ENCODE measurements at places on chromosomes 5 and 9.

DNA sequence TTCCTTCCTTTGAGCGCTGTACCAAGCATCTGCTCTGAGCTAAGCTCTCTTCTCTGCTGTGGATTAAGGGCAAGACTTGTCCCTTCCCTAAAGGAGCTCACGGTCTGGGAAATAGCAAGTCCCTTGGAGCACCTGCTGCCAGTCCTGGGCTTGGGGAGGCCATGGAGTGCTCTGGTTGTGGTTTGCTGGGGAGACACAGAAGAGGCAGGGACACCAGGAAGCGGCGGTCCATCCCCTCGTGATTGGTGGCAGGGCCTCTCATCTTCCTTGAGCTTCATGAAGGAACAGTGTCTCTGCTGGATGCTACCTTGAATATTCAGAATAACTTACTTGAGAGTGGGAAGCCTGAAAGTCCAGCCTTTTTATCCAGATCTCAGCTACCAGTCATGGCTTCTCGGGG is 35.3 kb downstream of the COL5A1 start:
- no peak for DNase-seq

DNA sequence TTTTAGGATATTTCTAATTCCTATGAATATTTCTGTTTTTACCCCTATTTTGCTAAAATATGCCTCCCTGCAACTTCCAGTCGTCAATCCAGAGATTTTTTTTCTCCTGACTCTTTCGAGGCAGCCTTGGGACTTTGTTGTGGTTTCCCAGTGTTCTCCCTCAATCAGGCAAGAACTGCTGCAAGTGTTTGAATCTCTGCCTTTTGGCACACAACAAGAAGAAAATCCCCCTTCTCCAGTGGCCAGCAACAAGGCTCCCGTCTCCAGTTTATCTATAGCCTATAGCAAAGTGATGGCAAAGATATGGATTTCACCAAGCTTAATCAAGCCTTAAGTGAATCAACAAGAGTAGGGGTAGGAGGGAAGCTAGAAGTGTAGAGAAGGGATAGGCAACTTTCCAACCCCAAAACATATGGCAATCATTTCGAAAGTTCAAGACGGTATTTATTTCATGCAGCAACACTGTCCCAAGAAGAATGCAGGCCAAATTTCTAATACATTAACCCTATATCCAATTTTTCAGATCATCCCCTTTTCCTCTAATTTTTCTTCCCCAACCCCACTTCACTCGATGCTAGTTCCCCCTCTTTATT is 37.7 kb upstream of the PAPPA start:
- DNase-seq = no peak

- DNase-seq = no peak
Observed at GRCh38 chr5:36571401-36572042, 34.9 kb upstream of the SLC1A3 start.

- no peak for DNase-seq
Observed at GRCh38 chr9:134198791-134199190, 34.4 kb upstream of the RNU6ATAC start.

DNA sequence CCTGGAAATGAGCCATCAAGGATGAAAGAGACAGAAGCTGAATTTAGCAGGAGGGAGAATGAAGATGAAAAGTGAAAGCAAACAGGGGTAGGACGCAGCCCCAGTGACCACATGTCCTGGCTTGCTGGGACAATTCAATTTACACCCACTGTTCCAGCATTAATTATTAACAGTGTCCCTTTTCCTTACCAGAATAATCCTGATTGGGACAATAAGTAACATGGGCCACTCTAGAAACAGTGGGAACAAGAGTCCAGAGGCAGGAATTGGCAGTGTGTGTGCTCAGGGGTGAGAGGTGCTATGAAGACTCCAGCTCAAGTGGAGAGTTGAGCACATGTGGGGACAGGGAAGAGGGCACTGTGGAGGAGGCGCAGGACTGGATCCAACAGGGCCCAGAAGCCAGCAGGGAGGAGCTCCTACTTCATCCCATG is 147.1 kb downstream of the C5orf15 start:
- DNase-seq = no peak

DNA sequence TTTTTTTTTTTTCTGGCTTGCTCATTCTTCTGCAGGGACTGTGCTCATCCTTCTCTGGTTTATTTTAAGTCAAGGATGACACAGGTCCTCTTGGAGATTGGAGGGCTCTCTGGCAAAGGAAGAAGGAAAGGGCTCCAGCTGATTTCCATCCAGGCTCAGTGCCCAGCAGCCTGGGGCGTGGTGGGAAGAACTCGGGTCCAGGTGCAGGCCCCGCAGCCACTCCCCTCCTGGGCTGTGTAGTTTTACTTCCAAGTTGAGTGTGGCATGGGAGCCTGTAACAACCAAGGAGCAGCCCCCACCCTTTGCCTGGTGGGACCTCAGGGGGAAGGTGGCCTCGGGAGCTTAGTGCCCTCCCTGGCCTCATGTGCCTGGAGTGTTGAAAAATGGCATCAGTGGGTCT is 58.9 kb downstream of the ANKRD33B start:
- no peak for DNase-seq

DNA sequence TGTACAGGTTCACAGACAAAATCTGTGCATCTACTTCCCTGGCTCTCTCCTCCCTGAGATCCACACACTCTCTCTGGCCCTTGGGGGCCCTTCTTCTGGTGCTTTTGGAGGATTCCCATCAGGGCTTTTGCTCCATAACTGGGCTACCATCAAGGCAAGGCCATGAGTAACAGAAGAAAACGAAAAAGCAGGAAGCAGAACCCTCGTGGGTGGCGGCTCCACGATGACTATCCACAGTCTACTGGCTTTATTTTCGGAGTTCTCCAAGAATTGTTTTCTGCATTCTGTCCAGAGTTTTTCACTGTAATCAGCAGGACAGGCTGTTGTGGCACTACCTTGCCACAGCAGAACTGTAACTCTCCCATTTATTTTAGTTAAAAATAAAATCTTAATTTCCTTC is 19.9 kb downstream of the PNPLA7 start:
- no peak for DNase-seq

GRCh38 chr9:34171753-34172535 is 6.9 kb upstream of the UBAP1 start:
- no peak for DNase-seq

GRCh38 chr5:75964008-75964407 is 119.2 kb upstream of the SV2C start:
- DNase-seq = no peak

GRCh38 chr5:107302441-107302840 is 368.3 kb downstream of the EFNA5 start:
- no peak for DNase-seq

DNA sequence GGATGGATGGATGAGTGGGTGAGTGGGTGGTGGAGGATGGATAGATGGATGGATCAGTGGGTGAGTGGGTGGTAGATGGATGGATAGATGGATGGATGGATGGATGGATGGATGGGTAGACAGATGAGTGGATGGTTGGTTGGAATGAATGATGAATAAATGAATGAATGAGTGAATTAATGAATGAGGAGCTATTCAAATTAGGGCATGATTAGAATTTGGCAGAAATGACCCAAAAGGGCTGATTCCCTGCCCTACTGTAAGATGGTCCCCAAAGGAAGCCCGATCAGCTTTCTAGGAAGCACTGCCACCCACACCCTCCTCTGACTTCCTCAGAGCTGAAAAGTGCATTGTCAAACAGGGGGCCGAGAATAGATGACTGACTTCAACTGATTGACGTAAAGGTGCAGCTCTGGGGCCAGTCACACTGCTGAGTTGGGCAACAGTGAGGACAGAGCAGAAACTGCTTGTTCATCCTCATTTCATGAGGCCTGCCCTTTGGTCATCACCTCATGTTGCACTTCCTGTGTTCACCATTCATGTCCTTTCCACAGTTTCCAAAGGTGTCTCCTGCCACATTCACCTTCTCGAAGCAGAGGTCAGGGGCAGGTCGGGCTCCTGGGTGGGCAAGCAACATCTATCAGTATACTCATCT is 34.3 kb downstream of the NIPAL4 start:
- DNase-seq = no peak

DNA sequence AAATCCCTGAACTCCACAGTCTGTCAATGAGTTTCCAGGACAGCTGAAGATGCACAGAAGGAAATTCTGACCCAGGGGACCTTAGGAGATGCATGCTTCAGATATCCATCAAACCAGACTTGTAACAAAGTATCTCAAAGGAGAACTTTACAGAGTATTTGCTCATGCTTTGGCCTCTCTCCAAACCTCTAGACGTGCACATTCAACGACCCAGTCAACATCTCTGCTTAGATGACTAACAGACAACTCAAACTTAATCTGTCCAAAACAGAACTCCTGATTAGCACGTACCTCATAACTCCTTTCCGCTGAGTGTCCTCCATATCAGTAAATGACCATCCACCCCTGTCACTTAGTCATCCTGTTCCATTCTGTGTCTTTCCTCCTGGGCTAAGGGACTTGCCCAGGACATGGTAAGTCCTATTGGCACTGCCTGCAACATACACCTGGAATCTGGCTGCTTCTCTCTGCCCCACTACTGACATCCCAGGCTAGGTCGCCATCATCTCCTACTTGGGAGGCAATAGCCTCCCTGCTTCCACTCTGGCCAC is 107.4 kb downstream of the LMNB1 start:
- DNase-seq = no peak

- DNase-seq = no peak
Observed at GRCh38 chr9:135299239-135299590, 180.4 kb upstream of the PPP1R26 start.

- no peak for DNase-seq
Observed at GRCh38 chr9:136345281-136346156, 18.0 kb downstream of the DNLZ start.

- no peak for DNase-seq
Observed at GRCh38 chr5:110973510-110973909, 98.0 kb upstream of the TSLP start.

DNA sequence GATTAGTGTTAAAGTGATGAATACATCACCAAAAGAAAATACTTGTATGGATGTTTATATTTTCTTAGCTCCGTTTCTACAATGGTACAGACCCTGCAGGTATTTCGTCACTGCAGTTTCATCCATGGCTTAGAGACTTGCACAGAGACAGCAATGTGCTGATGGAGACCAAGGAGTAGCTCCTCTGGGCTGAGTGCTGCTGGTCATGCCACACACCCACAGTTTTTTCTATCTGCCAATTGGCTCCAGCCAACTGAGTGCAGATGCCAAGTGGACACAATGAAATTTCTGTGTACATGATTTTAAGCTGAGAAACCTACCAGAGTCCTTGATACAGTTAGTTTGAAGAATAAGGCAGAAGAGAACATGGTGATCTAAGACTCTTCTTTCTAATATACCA is 145.9 kb upstream of the ADCY2 start:
- no peak for DNase-seq

DNA sequence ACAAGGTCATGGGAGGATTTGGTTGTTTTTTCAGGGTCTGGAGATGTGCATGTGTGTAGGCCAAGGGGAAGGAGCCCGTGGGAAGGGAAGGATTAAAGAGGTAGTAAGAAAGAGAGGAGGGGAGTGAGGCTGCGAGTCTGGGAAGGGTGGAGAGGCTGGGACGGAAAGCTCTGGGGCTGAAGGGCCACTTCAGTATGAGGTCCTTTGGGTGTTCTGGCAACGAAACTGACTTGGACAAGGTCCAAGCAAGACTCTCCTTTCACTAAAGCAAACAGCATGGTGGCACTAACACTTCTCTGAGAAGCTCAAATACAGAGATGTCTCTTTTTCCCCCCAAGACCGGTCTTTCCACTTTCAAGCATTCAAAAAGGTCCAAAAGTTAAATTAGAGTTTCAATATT is 394.5 kb downstream of the ARHGEF28 start:
- no peak for DNase-seq

- DNase-seq = no peak
Observed at GRCh38 chr5:9699681-9700080, 69.5 kb upstream of the TAS2R1 start.

DNA sequence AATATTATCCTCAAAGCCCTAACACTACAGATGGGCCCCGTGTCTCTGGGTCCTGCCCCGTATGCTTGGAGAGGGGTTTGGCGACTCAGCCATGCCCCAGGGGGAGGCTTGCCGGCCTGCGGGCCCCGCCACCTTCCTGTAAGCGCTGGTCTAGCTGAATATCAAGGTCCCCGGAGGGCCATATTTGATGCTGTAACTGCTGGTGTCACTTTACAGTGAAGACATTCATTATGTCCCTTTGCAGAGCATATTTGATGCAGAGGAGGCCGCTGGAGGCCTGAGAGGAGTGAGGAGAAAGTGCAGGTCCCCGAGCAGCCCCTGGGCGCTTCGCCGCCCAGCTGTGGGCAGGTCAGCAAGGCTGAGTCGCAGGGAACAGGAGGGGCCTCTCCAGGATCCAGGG is 16.8 kb downstream of the IRX4 start:
- DNase-seq = no peak

GRCh38 chr9:87080512-87081264 is 133.4 kb upstream of the GAS1 start:
- no peak for DNase-seq

DNA sequence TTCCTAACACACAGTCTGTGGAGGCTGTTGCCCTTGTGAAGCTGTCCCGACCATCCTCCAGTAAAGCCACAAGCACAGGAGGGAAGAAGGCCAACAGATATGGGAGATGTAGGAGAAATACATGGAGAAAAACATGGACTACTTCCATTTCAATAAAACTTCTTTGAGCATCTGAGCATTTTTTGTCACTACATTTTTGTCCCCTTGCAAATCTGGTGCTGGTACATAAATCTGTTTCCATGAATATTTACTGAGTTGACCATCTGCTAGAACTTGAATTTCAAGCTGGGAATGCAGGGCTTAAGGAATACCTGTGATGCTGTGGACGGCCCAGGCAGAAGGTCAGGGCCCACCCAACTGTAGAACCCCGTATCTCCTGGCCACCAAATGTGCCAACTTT is 43.9 kb upstream of the ICE1 start:
- DNase-seq = no peak

DNA sequence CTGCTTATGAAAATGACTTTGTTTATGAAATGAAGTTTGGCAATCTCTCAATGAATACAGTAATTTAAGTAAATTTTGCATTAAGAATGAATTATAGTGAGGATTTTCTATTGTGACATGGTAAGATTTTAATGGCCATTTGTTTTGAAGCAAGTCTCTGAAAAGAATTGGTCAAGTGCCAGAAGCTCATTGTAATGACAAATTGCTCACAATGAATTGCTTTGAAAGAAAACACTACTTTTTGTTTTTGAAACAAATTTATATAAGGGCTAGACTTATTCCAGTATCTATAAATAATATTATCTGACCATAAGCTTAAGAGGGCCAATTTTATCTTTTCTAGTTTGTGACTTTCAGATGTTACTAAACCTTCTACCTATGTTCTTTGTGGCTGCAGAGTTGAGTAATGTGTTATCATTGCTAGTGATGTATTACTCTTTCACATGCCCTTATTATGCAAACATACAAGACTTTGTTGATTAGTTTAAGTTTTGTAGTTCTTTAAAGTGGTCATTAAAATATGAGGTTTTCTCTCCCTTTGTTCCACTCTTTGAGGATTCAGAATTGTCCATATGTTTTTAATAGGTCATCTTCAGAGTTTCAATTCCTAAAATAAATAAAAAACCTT is 93.0 kb upstream of the ZNF608 start:
- DNase-seq = no peak

GRCh38 chr5:175718401-175719108 is 60.7 kb downstream of the HRH2 start:
- DNase-seq = no peak
